CD4-positive, alpha-beta T cell treated with Interleukin-15 for 4 hours (primary cell): ENCODE measurements at places on chromosomes 2 and 18.
A peak's percentile ranks its signal among the peaks of the same experiment; 100 is the strongest.

GRCh38 chr2:149561309-149561926 lies 26.2 kb downstream of the MMADHC start:
- peak; percentile 52 for DNase-seq

DNA sequence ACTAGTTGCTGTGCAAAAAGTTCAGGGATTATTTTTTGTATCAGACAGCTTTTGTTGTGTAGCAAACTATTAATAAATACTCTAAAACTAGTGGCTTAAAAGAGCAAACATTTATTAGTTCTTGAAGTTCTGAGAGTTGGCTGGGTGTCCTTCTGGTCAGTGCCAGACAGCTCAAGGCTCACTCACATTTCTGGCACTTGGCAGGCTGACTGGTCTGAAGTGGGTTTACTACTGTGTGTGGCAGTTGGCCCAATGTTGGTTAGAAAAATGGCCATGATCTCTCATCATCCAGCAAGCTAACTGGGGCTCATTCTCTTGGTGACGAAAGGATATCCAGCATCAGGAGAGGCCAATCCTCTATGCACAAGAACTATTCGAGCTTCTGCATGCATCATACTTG lies 71.4 kb upstream of the ZNF385B start:
- DNase-seq = no peak

DNA sequence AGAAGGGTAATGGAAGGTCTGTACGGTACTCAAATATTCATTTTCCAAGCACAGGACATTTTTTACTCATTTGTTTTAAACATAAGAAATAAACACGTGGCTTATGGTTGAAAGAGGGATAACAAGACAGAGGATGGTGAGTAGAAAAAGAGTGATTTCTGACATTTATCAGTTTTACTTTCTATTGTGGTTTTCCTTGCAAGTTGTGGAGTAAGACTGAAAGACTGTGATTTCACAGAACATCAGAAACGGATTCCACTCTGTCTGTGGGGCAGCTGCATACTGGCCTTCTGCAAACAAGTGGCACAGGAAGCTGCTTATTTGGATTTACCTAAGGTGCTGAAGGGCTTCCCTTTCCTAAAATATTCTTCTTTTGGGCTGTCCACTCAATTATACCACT lies 122.2 kb upstream of the ITGB6 start:
- DNase-seq = no peak

DNA sequence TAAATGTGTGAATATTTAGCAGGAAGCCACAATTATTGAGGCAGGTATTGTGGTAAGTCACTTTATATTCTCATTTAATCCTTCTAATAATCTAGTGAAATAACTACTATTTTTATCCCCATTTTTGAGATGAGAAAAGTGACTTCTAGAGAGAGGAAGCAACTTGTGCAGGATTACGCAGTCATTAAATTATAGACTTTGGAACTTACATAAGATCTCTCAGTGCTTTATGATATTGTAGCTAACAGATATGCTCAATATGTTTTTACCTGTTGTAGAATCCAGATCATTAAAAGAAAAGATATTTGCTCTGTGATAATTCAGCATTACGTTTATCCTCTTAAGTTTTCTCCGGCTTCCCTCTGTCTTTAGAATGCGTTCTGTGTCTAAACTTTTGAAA lies 50.5 kb downstream of the MBD5 start:
- DNase-seq = no peak

GRCh38 chr18:43322132-43322531 lies 44.8 kb upstream of the SYT4 start:
- DNase-seq = no peak

DNA sequence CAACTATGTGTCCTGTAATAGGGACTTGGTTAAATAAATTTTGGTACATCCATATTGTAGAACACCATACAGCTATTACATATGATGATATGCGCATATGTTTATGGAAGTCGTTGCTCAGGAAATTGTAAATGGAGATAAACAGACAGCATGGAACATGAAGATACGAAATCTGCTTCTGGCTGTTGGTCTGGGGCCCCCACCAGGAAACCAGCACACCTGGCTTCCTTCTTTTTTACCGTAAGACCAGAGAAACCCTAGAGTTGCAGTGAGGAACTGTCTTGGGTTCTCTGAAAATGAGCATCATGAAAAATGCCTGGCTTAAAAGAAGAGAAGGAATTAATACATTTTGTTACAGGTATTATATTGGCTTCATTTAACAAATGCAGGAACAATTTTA lies 40.8 kb downstream of the SPTBN1 start:
- DNase-seq = no peak

GRCh38 chr2:101983486-101983885 lies 8.3 kb upstream of the IL1R2 start:
- no peak for DNase-seq

GRCh38 chr2:119723784-119724467 lies 35.8 kb upstream of the PTPN4 start:
- no peak for DNase-seq

- DNase-seq = peak; percentile 42
These were observed 52.2 kb upstream of the CAB39 start for GRCh38 chr2:230660294-230661060.

GRCh38 chr18:76371301-76372203 lies 123.5 kb downstream of the ZNF516 start:
- DNase-seq = no peak

- no peak for DNase-seq
These were observed 11.6 kb upstream of the BOK start for GRCh38 chr2:241546771-241547498.

GRCh38 chr2:162067596-162067995 lies 6.4 kb downstream of the DPP4 start:
- no peak for DNase-seq

- no peak for DNase-seq
These were observed 222.3 kb downstream of the SH3RF3 start for GRCh38 chr2:109351164-109351756.

DNA sequence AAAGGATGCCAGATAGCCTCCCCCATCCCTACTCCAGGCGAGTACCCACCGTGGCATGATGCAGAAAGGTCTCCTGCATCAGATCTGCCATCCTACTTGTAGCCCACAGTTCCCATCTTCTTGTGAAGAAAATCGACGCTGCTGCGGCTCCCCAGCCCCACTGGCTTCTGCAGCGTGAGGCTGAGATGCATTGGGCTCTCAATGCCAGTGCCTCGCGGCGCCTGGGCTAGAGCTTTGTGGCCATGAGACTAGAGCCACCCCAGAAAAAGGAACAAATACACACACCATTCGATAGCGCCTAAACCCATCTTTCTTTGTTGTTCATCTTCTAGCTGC lies 2.8 kb downstream of the NOL4 start:
- no peak for DNase-seq

- no peak for DNase-seq
These were observed 17.3 kb downstream of the BOLA3 start for GRCh38 chr2:74130211-74130995.

GRCh38 chr2:238382381-238382781 lies 44.3 kb upstream of the ASB1 start:
- no peak for DNase-seq

DNA sequence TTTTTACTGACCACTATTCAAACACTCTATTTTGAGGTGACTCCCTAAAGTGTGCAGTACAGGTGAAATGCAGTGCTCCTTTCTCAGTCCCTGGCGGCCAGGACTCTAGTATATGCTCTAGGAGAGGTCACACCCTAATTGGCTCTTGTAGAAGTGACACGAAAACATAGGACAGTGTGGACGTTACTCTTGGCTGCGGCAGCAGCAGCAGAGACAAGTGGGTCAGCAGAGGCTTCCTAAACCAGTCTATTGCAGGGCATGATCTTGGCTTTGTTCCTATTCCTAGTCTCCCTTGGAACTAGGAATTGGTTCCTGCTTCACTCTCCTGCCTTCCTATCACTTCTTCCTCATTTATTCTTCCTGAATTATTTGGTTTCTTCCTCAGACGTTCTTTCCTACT lies 10.1 kb upstream of the ONECUT2 start:
- DNase-seq = no peak

GRCh38 chr2:72211777-72212485 lies 64.3 kb upstream of the CYP26B1 start:
- DNase-seq = no peak

DNA sequence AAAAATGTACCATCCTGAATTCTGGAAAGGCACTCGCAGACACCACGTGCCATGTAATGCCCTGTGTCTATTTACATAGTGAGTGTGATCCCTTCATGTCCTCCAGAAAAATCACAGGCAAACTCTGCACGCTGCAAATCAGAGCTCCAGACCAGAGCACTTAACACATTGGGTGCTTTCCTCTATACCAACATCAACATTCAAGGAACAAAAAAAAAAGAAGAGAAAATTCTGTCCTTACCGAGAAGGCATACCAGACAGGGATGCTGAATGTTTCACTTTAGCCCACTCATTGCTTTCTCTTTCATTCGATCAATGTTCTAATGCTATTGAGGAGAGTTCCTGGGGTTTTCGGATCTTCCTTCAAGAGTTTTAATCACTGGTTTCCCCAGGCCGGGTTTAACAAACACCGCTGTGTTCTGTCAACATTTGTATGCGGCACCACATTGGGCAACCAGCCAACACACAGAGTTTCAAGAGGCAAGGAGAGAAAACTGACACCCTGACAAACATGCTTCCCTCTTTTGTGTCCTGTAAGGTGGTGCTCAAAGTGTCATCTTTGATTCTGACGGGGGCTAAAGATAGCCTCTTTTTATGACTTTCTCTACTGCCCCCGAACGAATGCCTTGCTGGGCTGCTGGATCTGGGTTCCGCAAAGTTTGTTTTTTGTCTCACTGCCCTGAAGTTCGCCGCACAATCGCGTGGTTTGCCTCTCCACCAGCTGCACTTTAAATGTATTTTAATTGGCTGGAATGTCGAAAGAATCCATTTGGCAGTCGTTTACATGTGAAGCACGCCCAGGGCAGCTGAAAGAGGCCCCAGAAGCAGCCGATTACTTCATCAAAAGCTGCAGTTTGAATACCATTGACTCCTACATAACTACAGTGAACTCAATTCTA lies 106.4 kb upstream of the NCKAP5 start:
- DNase-seq = no peak

- no peak for DNase-seq
These were observed 9.3 kb downstream of the NOSTRIN start for GRCh38 chr2:168811696-168812095.

GRCh38 chr2:175462246-175462645 lies 280.7 kb upstream of the ATP5MC3 start:
- DNase-seq = no peak

- DNase-seq = peak; percentile 29
These were observed at the start of gene FAM124B for GRCh38 chr2:224401641-224402342. TSS of gene FAM124B (minus strand) at chr2:224402107. CDS start at chr2:224401768, 339 bp downstream.

GRCh38 chr2:219272356-219272755 lies 6.8 kb upstream of the DNAJB2 start:
- DNase-seq = no peak

- no peak for DNase-seq
These were observed 171.2 kb downstream of the SPAG16 start for GRCh38 chr2:213455316-213456008.

GRCh38 chr2:65026704-65027464 lies 29.3 kb upstream of the CEP68 start:
- no peak for DNase-seq

GRCh38 chr2:5845798-5846330 lies 153.7 kb downstream of the SOX11 start:
- no peak for DNase-seq

- DNase-seq = no peak
These were observed 861 bp upstream of the KLHL23 start for GRCh38 chr2:169732583-169733358.

DNA sequence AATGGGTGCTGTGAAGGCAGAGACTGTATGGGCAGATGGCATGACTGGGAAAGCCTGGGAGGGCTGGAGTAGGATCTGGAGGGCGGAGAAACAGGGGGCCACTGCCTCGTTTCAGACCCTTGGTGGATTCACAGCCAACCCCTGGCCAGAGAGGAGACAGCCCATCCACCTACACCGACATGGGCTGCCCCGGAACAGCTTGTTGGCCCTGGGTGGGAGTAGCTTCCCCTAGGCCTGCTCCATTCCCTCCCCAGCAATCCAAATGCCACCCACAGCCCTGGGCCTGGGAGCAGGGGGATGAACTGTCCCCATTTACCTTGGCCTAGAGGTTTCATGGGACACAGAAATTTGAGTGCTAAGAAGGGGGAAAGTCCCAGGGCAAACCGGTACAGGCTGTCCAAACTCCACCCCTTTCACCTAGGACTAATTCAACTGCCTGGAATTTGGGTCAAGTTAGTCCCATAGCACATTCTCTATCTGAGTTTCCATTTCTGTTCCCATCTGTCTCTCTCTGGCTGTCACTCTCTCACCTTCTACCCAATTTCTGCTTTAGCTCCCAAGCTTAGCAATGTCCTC lies 37.0 kb downstream of the LBH start:
- no peak for DNase-seq

GRCh38 chr2:3731829-3732228 lies 28.5 kb downstream of the DCDC2C start:
- no peak for DNase-seq

GRCh38 chr2:164675027-164675426 lies 53.7 kb upstream of the GRB14 start:
- no peak for DNase-seq

GRCh38 chr2:174931724-174932123 lies 73.5 kb downstream of the CHN1 start:
- no peak for DNase-seq

DNA sequence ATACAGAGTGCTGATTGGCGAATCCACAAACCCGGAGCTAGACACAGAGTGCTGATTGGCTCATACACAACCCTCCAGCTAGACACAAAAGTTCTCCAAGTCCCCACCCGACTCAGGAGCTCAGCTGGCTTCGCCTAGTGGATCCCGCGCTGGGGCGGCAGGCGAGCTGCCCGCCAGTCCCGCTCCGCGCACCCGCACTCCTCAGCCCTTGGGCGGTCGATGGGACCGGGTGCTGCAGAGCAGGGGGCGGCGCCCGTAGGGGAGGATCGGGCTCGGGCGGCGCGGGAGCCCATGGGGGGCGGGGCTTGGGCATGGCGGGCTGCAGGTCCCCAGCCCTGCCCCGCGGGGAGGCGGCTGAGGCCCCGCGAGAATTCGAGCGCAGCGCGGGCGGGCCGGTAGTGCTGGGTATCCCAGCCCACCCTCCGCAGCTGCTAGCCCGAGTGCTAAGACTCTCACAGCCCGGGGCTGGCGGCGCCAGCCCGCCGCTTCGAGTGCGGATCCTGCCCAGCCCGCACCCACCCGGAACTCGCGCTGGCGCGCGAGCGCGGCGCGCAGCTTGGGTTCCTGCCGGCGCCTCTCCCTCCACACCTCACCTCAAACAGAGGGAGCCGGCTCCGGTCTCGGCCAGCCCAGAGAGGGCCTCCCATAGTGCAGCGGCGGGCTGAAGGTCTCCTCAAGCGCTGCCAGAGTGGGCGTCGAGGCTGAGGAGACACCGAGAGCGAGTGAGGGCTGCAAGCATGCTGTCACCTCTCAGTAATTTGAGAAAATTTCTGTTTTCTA lies 75.5 kb upstream of the ATP5MC3 start:
- DNase-seq = no peak

DNA sequence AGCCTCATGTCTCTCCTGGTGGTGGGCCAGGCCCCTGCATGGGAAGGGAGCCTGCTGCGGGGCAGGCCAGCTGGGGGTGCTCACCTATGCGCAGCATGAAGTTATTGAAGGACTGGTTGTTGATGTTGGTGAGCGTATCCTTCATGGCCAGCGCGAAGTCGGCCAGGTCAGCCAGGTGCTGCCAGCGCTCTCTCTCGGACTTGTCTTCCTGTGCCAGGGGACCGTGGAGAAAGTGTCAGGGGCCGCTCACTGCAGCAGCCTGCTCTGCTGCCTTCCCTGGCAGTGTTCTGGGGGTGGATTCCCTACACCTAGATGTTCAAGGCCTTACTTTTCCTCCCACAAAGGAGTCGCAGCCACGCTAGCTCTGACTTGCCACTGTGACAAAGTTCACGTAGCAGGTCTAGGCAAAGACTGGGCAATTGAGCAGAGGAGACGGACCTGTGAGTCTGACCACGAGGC lies 28.2 kb downstream of the CENPO start:
- no peak for DNase-seq
